Right renal pelvis (tissue), 4 donors: ENCODE measurements at places on chromosomes 6 and 20.

GRCh38 chr6:14619419-14619781, 501.8 kb downstream of the CD83 start:
- no peak for DNase-seq

DNA sequence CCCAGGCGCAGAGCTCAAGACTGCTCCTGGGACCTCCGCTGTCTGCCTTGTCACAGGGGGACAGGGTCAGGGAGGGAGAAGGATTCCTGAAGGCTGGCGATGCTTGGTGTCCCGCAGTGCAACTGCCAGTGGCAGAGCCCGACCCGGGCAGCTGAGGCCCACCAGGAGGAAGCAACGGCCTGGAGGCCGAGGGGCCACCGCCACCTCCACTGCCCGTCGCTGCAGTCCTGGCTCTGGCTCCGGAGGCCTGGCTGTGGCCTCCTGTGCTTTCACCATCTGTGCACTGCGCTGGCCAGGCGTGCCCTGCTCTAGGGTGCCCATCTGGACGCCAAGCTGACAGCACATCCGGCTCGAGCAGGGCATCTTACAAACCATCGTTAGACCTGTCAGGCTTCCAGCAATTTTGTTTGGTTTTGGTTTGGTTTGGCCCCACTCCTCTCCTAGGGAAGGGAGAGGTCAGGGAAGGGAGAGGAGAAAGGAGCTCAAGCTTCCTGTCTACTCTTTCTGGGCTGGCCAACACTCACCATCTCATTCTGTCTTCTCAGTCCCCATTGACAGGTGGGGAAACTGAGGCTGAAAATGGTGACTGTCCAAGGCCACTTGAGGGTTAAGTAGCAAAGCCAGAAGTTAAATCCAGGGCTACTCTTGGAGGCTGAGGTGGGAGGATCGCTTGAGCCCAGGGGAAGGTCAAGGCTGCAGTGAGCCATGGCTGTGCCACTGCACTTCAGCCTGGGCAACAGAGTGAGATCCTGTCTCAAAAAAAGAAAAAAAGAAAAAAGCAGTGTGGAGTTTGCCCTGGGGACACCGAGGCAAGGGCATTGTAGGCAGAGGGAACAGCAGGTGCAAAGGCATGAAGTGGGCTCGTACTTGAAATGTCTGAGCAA, 37.7 kb upstream of the NOL4L start:
- DNase-seq = no peak

- no peak for DNase-seq
Measured at GRCh38 chr6:162478192-162478671, 249.3 kb downstream of the PRKN start.

DNA sequence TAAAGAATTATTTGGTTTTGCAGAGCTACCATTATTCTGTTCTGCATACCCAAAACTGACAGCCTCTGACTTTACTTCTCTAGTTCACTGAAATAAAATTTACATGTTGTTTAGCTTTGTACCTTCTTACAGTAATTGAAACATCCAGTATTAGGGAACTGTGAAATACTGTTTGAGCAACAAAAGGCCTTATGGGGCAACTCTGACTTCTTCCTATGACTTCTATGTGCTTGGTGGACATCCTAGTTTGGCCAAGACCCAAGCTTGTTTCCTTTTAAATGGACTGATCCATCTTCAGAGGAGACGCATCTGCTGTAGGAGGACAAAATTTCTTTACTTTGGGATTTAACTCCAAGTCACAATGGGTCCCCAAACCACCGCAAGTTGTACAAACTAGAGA, 44.7 kb downstream of the NR2E1 start:
- DNase-seq = no peak

DNA sequence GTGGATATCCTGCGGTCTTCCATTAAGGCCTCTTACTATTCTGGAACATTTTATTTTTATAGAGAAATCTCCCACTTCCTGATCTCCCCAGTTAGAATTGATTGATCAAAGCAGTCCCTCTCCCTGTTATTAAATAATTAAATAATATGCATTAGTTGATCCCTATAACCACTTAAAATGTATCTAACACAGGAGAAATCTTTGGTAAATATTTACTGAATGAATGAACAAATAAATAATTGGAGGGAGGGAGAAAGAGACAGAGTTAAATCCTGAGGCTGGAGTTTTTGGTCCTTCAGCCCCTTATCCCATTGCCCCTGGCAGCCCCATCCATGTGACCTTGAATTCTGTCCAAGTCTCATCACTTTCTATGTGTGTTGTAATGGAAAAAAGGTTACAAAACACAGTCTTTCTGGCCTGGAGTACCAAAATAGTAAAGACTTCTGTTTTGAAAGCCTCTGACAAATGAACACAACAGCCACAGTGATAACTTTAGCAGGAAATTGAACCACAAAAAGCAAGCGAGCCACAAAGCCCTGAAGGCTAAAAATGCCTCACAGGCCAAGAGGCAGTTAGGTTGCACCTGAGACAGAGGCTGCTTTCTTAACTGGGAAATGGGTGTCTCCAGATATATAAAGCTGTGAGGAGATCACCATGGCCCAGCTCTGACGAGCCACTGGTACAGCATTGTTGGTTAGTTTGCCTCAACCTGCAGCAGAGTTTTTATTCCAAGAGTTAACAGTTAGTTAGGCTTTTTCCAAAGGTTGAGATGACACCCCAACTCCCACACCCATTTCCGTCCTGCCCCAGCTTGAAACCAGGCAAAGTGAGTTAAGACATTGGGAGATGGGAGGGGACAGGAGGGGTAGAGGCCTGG, 11.3 kb downstream of the NT5E start:
- no peak for DNase-seq

GRCh38 chr20:41480054-41480770, 113.6 kb upstream of the EMILIN3 start:
- no peak for DNase-seq

- DNase-seq = peak; percentile 97
Measured at GRCh38 chr6:31815025-31815838, at the start of the genes HSPA1A and HSPA1L. Gene HSPA1A (plus strand): TSS chr6:31815543. CDS start chr6:31815757, 214 bp downstream. Gene HSPA1L (minus strand): TSS chr6:31815283. CDS start chr6:31811972, 3,311 bp downstream.
